Activated effector memory CD4-positive, alpha-beta T cell treated with Interleukin-2 at 50 U/mL for 16 hours (primary cell): ENCODE measurements at places on chromosomes 16 and 17.

GRCh38 chr17:7613769-7614424, 800 bp downstream of the FXR2 start:
- no peak for DNase-seq

DNA sequence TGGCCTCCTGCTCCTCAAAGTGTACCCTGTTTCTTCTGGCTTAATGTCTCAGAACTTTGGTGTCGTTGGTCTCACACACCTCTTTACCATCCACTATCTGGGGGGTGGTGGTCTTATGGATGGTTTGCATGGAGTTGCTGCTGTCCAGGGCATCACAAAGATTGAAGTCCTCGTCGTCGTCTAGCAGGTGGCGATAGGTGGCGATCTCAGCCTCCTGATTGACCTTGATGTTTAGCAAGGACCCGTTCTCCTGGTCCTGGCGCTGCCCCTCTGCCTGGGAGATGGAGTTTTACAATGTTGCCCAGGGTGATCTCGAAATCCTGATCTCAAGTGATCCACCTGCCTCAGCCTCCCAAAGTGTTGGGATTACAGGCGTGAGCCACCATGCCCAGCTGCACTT, 31.1 kb upstream of the HELZ start:
- DNase-seq, result no peak

DNA sequence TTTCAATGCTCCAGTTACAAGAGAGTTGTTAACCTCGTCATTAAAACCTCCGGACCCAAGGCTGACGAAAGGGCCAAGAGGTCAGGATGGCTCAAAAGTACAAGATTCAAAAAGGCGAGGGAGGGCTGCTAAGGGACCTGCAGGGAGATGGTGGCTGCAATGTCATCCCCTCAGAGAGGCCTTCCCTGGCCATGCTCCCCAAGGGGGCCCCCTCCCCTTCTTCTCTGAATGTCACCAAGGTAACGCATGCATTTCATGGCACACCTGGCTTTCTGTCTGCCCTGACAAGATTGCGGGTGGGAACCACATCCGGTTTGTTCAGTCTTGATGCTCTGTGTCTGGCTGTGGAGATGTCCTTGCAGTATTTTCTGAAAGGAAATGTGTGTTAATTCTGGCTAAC, 89.9 kb downstream of the C16orf78 start:
- DNase-seq, result peak; percentile 67

DNA sequence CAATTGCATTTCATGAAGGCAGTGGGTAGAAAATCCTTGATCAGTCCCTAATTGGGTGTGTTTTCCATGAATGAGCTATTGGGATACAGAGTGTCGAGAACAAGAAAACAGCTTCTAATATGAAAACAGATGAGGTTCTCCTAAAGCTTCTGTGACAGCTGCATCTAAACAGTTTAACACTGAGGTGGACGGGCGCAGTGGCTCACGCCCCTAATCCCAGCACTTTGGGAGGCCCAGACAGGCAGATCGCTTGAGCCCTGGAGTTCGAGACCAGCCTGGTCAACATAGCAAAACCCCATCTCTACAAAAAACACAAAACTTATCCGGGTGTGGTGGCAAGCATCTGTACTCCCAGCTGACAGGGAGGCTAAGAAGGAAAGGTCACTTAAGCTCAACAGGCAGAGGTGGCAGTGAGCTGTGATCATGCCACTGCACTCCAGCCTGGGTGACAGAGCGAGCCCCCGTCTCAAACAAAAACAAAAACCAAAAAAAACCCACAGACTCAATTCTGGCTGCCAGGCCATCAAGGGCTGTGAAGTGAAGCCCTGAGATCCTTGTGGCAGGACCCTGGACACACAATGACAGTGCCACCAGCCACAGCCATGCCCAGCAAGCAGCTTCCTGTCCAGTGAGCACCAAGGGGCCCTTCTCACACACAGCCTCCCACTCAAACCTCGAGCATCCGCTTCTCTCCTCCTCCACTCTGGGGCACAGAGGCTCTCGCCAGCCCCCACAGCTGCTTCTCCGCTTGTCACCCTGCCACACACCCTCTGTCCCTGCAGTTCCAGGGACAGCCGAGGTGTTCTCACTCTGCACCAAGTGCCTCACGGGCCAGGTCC, 44.0 kb downstream of the ANKRD11 start:
- no peak for DNase-seq

- no peak for DNase-seq
These were observed 166.7 kb downstream of the CPPED1 start for GRCh38 chr16:12637002-12637401.

DNA sequence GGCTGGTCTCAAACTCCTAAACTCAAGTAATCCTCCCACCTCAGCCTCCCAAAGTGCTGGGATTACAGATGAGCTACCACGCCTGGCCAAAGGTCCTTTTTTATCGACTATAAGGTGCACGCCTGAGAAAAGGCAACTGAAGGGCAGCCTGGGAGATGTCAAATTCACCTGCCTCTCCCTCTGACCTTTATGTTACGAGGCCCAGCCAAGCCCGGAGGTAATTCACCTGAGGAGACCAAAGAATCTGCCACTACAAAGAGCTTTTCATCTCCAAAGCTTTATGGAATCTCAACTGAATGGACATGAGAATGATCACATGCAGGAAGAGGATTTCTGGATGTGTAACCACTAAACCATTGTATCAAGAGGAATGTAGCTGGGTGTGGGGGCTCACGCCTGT, 37.2 kb downstream of the LYRM1 start:
- DNase-seq, result no peak

DNA sequence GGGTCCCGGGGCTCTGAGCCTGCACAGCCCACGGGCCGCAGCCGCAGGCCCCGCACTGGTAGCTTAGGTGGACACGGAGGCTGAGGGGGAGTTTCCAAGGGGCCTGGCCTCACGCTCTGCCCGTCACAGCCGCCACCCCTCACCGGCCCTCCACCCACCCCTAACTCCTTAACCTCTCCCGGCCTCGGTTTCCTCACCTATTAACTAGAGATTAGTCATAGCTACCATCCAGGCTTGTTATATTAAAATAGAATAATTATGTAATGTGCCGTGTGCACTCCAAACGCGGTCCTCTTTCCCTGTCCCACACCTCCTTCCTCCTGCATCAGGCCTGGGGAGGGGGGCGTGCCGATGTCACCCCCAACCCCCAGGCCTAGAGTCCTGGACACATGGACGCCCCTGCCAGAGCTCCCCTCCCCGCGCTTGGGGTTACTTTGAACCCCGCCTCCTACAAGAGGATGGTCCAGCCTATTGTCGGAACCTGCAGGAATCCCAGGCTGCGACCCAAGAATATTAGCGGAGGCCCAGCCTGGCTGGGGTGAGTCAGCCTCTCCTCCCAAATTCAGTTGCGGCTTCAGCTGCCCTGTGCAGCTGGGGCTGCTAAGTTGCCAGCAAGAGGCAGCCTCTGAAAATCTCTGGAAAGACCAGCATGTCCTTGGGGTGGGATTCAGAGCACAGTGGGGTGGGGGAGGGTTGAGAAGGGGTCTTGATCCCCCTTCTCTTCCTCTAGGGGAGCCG, 17.3 kb downstream of the SOCS3 start:
- no peak for DNase-seq

DNA sequence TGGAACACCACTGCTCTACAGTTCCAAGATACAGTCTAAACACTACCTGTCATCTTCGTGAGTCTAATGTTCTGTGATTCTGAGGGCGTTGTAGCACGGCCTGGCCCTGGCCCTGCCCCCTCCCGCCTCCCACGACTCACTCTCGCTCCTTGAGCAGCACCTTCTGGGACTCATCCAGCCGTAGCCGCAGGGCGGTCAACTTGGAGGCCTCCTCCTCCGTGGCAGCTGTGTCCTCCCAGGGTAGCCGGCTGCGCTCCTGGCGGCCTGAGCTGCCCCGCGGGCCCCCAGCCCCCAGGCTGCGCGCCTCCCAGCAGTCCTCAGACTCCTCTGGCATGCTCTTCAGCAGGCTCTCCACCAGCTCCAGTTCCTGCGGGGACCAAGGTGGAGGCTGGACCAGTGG, 10.6 kb downstream of the CCDC102A start:
- DNase-seq, result no peak

- DNase-seq, result no peak
These were observed 59.9 kb downstream of the TAOK1 start for GRCh38 chr17:29449865-29450671.

DNA sequence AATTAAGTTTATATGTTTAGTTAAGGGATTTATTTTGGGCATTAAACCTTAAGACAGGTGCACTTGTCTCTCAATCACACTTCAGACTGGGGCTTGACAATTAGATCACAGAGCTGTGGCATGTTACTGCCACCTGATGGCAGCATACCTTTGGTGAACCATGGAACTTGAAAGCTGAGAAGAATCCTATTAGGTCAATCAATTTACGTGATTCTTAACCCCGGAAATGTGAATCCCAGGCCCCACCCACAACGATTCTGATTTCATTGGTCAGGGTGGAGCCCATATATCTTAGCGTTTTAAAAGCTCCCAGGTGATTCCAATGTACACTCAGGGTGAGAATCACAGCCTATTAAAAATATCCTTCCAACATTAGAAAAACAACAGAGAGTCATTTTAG, 91.0 kb downstream of the GSG1L start:
- DNase-seq, result peak; percentile 19

DNA sequence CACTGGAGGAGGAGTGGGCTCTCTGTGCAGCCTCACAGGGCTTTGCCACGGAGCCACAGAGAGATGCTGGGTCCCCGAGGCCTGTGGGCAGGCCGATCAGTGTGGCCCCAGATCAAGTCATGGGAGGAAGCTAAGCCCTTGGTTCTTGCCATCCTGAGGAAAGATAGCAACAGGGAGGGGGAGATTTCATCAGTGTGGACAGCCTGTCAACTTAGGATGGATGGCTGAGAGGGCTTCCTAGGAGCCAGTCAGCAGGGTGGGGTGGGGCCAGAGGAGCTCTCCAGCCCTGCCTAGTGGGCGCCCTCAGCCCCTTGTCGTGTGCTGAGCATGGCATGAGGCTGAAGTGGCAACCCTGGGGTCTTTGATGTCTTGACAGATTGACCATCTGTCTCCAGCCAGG, 3.9 kb downstream of the NXPH3 start:
- no peak for DNase-seq

GRCh38 chr17:81348097-81349055, 46.9 kb upstream of the BAHCC1 start:
- no peak for DNase-seq

- DNase-seq, result no peak
These were observed 93.3 kb downstream of the MYO1D start for GRCh38 chr17:32783602-32784001.

- DNase-seq, result no peak
These were observed 6.1 kb upstream of the TSPOAP1 start for GRCh38 chr17:58334661-58335060.

DNA sequence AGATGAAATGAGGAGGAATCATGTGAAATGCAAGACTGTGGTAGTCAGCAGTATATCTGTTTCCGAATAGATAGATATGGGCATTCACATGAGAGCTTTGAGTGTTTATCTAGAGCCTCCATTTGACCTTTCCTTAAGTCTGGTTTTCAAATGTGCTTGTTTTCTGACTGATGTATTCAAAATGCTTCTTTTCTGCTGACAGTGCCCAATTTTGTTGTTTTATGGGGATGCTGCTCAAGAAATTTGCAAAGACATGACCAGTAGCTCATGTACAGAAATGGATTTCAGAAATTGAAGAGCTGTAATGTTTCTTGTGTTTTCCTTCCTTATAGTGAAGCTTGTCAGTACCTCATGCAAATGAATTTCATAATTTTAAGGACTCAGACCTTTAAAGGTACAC, 903.4 kb upstream of the CDH8 start:
- DNase-seq, result no peak

DNA sequence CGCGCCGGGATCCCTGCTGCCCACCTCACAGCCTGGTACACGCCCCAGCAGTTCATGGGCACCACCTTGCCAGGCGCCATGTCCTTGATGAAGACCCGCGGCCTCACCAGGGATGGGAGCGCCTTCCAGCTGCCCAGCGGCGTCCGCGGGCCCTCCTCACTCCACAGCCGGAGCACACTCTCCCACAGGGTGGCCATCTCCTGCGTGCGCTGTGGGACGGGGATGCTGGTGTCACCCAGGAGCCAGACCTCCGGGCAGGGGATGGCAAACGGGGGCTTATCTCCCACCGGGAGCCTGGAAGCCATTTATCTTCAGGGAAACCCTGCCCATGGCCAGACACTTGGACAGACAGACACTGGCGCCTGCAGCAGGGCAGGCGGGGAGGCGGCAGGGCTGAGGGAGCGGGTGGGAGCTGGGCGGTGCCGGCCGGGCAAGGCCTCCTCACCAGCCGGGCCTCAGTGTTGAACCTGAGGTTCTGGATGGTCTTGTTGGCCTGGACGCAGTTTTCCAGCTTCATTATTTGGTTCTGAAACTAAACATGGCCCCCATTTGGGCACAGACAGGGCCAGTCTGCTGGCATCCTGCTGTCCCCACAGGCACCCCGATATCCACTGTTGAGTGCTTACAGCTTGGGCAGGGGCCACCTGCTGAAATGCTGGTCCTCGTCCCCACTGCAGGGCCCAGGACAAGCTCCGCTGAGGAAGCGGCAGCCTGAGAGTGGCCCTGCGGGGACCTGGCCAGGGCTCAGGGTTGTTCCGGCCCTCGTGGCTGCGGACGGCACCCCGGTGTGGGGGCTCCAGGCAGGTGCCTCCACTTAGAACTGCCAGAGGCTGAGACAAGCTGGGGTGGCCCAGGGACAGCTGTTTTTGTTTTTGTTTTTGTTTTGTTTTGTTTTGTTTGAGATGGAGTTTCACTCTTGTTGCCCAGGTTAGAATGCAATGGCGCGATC, 4.0 kb downstream of the PERCC1 start:
- no peak for DNase-seq

- DNase-seq, result no peak
These were observed 7.5 kb upstream of the CDH5 start for GRCh38 chr16:66359012-66359411.

GRCh38 chr17:12242345-12242954, 221.8 kb downstream of the MAP2K4 start:
- no peak for DNase-seq

DNA sequence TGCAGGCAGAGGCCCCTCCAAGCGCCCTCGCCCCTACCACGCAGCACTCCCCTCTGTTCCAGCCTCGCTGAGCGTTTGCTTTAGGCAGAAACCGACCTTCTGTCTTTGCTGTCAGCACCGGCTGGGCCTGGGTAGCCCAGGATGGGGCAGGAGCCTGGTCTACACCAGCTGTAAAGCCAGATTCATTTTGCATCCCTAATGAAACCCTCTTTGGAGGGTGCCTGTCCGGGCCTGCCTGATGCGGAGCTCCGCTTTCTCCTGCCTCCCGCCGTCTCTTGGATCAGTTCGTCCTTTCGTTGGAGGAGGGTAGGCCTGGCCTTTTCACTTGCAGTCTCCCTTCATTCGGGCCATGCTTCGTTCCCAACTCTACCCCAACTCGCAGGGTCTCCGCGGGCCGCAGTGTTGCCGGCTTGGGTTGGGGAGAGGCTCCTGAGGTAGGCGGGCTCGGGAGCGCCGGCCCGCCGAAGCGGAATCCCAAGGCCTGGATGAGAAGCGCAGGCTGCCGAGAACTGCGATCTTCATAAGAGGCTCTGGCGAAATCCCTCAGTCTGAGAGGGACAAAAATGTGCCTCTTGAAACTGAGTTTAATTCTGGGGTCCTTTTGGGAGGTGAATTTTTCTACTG, 4.8 kb upstream of the HOXB8 start:
- no peak for DNase-seq

GRCh38 chr17:72004011-72004427, 116.8 kb upstream of the SOX9 start:
- DNase-seq, result no peak
